ENCODE measurements at places on chromosomes 7 and 10. TPM values are rescaled to one million over a fixed set of nuclear protein-coding genes. Genes with fewer than 3 reads are reported as not detected.
A peak's percentile ranks its signal among the peaks of the same experiment; 100 is the strongest.

DNA sequence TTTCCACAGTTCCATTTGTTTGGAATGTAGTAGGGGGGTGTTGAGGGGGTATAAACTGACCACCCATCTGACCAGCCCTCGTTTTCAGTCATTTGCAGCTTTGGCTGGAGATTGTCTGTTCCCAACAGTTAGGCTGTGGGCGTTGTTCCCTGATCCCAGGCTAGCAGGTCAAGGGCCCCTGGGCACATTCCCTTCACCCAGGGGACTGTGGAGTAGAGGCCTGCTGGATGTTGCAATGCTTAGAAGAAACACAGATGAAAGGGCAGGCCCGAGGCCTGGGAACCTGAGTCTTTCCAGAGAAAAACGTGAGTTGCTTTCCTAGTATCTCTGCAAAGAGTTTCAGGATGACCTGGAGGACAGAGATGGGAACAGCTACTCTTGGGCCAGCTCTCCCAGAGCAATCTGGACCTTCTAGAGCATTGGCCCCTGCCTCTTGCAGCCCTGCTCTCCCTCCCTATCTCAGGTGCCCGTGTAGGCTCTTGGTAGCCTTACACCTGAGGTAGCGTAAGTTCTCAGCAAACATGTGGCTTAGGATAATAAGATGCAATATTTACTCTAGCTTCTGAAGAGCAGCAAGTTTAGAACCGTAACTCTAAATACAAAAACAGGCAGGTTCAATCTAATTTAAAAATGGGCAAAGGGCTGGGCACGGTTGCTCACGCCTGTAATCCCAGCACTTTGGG lies 99.4 kb upstream of the EFCAB10 start:
- H3K27ac ChIP-seq, result no peak overlapping the region
- no peak for DNase-seq
- no peaks in the 10 kb centered on the region for H3K27me3 ChIP-seq
- H3K4me1 ChIP-seq, result peaks cover 40% of the 10 kb centered on the region

DNA sequence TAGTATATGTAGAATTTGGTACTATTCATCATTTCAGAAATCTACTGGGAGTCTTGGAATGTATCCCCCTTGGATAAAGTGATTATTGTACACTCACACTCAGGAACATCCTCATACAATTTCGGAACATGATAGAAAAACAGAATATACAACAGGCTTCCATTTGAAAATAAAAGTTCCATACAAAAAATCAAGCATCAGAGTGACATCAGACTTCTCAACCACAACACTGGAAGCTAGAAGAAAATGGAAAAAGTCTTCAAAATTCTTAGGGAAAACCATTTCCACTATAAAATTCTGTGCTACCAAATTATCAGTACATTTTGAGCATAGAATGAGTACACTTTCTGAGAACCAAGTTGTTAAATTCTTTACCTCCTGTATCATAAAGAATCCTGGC lies 8.8 kb downstream of the LYZL1 start:
- no peak for DNase-seq
- H3K36me3 ChIP-seq, result peaks cover 17% of the 10 kb centered on the region
- no peak overlapping the region for H3K27ac ChIP-seq
- H3K4me1 ChIP-seq, result no peaks in the 10 kb centered on the region
- peaks cover 32% of the 10 kb centered on the region for H3K27me3 ChIP-seq

GRCh38 chr7:122518488-122518887 lies 180.4 kb downstream of the RNF133 start:
- no peak overlapping the region for H3K27ac ChIP-seq
- no peak for DNase-seq
- H3K27me3 ChIP-seq, result no peaks in the 10 kb centered on the region
- H3K4me3 ChIP-seq, result no peak overlapping the region
- no peaks in the 10 kb centered on the region for H3K4me1 ChIP-seq
- no peaks in the 10 kb centered on the region for H3K36me3 ChIP-seq

DNA sequence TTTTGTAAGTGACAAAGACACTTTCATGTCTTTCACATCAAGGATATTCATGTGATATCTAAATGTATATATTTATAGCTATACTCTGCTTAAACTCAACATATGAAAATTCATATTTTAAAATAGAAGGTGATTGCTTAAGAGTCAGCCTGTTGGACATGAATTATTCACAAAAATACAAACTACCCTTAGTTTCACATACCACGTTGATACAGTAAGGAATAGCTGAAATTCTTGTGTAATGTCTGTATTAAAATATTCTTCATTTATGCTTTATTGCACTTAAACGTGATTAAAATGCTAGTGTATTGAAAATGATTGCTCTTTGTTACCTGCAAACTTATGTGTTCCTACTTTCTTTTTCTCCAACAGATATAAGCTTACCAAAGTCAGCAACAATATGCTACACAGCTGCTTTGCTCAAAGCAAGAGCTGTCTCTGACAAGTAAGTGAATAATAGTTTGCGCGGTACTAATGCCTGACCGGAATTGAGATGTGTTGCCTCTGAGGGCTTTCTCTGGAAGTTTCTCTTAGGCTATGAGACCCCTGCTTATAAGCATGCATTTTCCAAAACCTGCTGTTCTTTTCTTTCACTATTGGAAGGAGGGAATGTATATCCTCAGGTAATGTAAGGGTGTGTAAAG lies 133.8 kb downstream of the WNT2 start:
- H3K4me1 ChIP-seq, result no peaks in the 10 kb centered on the region
- no peaks in the 10 kb centered on the region for H3K36me3 ChIP-seq
- H3K27me3 ChIP-seq, result no peaks in the 10 kb centered on the region
- H3K4me3 ChIP-seq, result no peak overlapping the region
- H3K27ac ChIP-seq, result no peak overlapping the region

GRCh38 chr10:62038609-62039190 lies 137.2 kb downstream of the ARID5B start:
- no peaks in the 10 kb centered on the region for H3K27me3 ChIP-seq
- peak overlapping the region; percentile 85 for H3K4me3 ChIP-seq
- peaks cover 95% of the 10 kb centered on the region for H3K4me1 ChIP-seq
- DNase-seq, result peak; percentile 78

- DNase-seq, result no peak
- H3K27ac ChIP-seq, result no peak overlapping the region
- H3K4me3 ChIP-seq, result no peak overlapping the region
- no peaks in the 10 kb centered on the region for H3K27me3 ChIP-seq
These were observed 234.2 kb upstream of the FZD8 start for GRCh38 chr10:35876248-35876647.

DNA sequence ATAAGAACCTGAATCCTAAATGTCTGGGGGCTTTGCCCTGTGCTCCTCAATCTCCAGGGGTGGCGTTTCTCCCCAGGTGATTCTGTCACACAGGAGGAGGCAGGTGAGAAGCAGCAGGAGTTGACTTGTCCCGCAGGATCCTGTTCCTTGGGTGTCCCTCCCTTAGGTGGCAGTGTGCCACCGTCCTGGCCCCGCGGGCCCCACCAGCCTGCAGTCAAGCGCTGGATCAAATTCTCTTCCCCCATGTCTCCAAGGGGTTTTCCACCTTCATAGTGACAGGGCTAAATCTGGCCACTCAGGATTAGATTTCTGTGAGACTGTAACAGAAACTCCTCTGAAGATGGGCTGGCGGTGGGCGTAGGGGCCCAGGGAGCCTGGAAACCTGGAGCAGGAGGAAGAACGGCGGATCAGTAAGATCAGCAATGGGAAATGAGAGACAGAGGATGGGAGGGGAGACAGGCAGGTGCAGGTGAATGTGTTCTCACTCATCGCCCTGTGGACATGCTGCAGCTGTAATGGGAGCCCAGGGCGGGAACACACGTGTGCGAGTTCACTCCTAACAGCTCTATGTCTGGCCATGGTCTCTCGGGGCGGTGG lies 329.2 kb upstream of the COBL start:
- no peak overlapping the region for H3K4me3 ChIP-seq
- no peak for DNase-seq
- no peaks in the 10 kb centered on the region for H3K36me3 ChIP-seq
- H3K27ac ChIP-seq, result no peak overlapping the region
- no peaks in the 10 kb centered on the region for H3K4me1 ChIP-seq

GRCh38 chr10:44046605-44047004 lies 338.3 kb downstream of the CXCL12 start:
- peaks cover 4% of the 10 kb centered on the region for H3K4me1 ChIP-seq
- DNase-seq, result no peak
- H3K27me3 ChIP-seq, result peaks cover 22% of the 10 kb centered on the region
- H3K36me3 ChIP-seq, result no peaks in the 10 kb centered on the region
- H3K4me3 ChIP-seq, result no peak overlapping the region
- H3K27ac ChIP-seq, result no peak overlapping the region

DNA sequence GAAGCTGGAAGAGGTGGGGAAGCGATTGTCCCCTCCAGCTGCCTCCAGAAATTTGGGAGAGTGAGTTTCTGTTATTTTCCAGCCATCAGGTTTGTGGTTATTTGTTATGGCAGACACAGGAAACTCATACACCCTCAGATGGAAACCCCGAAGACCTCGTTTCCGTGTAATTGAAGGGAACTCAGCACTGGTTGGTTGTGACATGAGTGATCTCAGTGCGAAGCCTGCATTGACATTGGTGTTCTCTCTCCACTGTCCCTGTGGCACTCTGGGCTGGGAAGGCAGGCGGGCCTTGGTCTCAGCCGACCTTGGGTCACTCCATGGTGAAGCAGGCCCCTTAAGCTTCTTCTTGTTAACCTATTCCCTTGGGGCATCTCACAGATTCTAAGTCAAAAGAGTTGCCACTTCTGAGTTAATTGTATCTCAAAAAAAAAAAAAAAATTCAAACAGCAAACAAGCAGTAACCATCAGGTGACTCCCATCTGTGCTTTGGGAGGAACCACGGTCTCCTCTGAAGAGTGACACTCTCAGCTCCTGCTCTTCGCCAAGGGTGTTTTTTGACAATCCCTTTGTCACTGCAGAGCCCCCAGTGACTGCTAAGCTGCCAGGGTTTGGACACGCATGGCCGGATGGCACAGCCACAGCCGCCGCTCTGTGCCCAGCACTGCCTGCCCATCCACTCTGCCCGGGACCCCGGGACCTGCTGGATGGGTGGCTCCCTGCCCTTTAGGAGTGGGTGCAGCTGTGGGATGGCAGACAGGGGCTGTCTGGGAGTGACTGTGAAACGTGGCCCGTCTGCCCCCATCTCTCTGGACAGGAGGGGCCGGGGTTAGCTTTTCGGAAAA lies 233.6 kb downstream of the PRPF18 start:
- H3K4me3 ChIP-seq, result no peak overlapping the region
- no peaks in the 10 kb centered on the region for H3K4me1 ChIP-seq
- H3K27ac ChIP-seq, result no peak overlapping the region
- H3K27me3 ChIP-seq, result no peaks in the 10 kb centered on the region

DNA sequence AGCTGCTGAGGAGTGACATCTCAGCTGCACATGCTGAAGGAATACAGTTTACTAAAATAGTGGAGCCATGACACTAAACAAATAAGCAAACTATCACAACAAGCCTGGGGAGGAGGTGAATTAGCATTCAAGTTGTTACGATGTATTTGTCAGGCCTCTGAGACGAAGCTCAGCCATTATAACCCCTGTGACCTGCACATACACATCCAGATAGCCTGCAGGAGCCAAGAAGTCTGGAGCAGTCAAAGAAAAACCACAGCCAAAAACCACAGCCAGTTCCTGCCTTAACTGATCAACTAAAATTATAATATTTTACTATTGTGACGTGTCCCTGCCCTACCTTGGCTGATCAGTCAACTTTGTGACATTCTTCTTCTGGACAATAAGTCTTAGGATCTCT lies 68.6 kb downstream of the NSUN6 start:
- no peak overlapping the region for H3K4me3 ChIP-seq
- no peaks in the 10 kb centered on the region for H3K27me3 ChIP-seq
- H3K36me3 ChIP-seq, result peaks cover 55% of the 10 kb centered on the region
- H3K4me1 ChIP-seq, result peaks cover 20% of the 10 kb centered on the region
- DNase-seq, result no peak

GRCh38 chr10:61047788-61048560 lies 104.0 kb upstream of the RHOBTB1 start:
- H3K36me3 ChIP-seq, result no peaks in the 10 kb centered on the region
- DNase-seq, result no peak
- H3K4me1 ChIP-seq, result no peaks in the 10 kb centered on the region
- H3K27me3 ChIP-seq, result peaks cover 13% of the 10 kb centered on the region
- H3K27ac ChIP-seq, result no peak overlapping the region

DNA sequence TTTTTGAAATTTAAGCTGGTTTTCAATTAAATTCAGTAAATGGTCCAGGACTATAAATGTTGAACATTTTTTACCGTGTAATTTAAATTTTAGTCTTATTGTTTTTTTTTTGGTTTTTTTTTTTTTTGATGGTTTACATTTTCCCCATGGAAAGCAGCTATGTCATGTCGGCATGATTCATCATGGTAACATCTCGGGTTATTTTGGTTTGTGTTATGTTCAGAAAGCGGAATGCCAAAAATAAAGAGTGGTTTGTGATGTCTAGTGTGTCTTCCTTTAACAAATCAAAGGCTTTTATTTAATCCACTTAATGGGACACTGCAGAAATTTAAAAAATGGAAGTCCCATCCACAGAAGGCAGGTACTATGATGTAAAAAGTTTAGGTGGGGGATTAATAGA lies 58.5 kb downstream of the TRUB1 start:
- no peaks in the 10 kb centered on the region for H3K36me3 ChIP-seq
- DNase-seq, result no peak
- H3K4me3 ChIP-seq, result no peak overlapping the region
- no peak overlapping the region for H3K27ac ChIP-seq

GRCh38 chr10:58028597-58029366 lies 238.9 kb downstream of the IPMK start:
- H3K27me3 ChIP-seq, result no peaks in the 10 kb centered on the region
- no peak overlapping the region for H3K4me3 ChIP-seq
- no peak for DNase-seq
- H3K27ac ChIP-seq, result no peak overlapping the region

GRCh38 chr10:95303535-95303934 lies 12.7 kb upstream of the PDLIM1 start:
- no peaks in the 10 kb centered on the region for H3K36me3 ChIP-seq
- H3K4me3 ChIP-seq, result no peak overlapping the region
- DNase-seq, result no peak
- H3K4me1 ChIP-seq, result peaks cover 2% of the 10 kb centered on the region
- no peak overlapping the region for H3K27ac ChIP-seq

DNA sequence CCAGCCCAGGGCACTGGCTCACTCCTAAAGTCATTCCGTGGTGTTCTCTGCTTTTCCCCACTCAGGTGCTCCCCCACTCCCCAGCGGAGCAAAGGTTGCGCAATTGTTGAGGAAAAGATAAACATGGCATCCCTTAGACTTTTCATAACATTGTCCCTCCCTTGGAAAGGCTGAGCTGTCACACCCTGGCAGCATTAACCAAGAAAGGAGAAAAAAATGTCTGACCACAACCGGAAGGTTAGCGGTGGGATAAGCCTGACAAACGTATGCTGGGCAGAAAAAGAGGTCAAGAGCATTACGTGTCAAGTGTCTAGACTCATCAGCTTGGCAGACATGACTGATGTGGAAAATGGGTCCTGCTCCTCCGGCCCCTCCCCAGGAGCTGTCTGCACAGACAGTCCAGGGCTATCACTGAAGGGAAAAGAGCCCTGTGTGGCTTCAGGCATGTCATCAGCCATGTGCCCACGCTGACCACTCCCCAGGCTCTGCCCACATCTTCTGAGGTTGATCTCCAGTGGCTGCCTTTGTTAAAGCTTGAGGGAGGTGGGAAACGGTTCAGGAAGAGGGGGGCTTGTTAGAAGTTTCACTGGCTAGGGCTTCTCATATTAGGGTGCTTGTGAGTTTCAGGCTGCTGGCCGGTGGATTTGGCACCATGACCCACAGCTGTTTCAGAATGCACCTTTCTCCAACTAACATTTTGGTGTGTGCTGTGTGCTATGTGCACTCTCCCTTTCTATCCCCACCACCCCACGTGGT lies 30.1 kb downstream of the BTBD16 start:
- peak; percentile 12 for DNase-seq
- no peak overlapping the region for H3K27ac ChIP-seq
- H3K27me3 ChIP-seq, result peaks cover 7% of the 10 kb centered on the region
- no peaks in the 10 kb centered on the region for H3K36me3 ChIP-seq

ABCB4 gene
- total RNA-seq, result 0.69 TPM

SEMA3E gene
- total RNA-seq, result not detected

CAV1 gene
- 2.7 TPM for total RNA-seq

ADRB1 gene
- total RNA-seq, result not detected

EMX2 gene
- not detected for total RNA-seq
